ENCODE measurements at places on chromosomes 11 and 22.

- no peak for DNase-seq
Measured at GRCh38 chr11:64891215-64891848, 12.9 kb upstream of the EHD1 start.

DNA sequence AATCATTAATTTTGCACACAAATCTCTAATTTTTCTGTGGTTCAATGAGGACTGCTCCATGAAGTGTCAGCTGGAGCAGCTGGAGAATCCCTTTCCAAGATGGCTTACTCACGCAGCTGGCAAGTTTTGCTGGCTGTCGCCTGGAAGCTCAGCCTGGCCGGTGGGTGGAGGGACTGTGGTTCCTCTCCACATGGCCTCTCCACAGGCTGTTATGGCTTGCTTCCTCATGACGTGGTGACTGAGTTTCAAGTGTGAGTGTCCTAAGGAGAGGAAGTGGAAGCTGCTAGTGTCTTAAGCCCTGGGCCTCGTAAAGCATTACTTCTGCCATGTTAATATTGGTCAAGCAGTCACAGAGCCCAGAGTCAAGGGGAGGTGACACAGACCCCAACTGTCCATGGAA, 14.0 kb upstream of the NRIP3 start:
- no peak for DNase-seq

DNA sequence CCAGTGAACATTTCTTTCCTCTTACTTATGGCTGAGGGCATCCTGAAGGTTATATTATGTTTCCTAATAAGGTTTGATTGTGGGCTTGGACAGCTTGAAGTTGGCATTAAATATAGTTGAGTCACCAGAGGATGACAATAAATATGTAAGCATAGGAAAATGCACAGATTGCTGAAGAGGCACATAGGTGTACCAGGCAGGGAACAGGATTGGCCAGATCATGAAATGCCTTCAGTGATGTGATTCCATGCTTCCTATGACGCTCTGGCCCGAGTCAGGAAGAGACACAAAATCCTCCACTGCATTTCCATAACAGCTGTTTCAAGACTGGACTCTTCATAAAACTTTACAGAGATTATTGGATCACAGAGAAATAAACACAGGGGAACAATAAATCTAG, 41.4 kb upstream of the SYN3 start:
- DNase-seq: no peak

- no peak for DNase-seq
Measured at GRCh38 chr22:22605074-22605404, 39.4 kb upstream of the GGTLC2 start.

DNA sequence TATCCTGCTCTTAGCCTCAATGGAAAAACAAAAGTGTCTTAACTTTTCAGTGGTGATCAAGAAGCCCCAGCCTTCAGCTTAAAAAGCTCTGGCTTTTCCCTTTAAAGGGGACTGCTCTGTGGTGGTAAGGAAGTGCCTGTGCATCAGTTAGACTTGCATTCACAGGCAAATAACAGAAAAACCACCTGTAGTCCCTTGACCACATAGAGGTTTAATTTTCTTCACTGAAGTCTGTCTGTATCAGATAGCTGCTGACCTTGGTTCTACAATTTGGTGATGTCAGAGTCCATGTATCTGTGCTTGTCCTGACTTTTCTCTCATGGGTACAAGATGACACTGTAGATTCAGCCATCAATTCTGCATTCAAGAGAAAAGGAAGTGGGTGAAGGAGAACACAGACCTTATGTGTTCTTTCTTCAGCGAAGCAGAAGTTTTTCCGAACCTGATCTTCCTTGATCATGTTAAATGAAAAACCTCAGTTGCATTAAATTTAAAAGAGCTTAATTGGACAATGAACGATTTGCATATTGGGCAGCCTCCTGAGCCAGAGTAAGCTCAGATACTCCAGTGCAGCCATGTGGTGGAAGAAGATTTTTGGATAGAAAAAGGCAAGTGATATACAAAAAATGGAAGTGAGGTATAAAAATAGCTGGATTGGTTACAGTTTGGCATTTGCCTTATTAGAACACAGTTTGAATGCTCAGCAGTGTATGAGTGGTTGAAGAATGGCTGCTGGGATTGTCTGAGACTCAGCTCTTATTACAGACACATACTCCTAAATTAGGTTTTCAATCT, 43.2 kb upstream of the RDX start:
- DNase-seq: no peak

DNA sequence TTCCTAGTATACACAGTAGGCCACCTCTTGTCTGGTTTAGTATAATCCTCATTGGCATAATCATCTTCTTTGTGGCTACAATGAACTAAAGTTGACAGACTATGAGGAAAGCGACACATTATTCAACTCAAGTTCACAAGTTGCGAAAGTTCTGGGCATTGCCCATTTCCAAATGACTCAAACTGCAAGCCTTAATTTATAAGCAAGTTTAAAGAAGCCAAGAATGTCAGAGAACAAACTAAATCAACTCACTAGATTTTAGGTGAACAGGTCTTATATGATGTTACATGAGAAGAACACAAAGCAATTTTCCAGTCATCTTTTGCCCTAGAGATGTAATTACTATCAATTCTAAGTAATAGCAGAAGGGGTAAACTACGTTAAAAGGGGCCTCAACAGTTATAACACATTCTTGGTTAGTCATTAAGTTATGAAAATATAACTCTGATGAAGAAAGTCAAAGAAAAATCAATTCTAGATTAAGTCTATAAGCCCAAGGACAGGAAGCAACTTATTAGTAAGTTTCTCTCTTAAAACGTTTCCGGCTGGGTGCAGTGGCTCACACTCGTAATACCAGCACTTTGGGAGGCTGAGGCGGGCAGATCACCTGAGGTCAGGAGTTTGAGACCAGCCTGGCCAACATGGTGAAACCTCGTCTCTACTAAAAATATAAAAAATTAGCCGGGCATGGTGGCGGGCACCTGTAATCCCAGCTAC, 21.5 kb downstream of the PICALM start:
- no peak for DNase-seq

GRCh38 chr11:114145166-114145775, 85.8 kb downstream of the ZBTB16 start:
- DNase-seq: no peak

- DNase-seq: peak; percentile 74
Measured at GRCh38 chr11:78809931-78810541, 235.4 kb upstream of the NARS2 start.

GRCh38 chr11:69330330-69330729, 36.4 kb downstream of the MYEOV start:
- DNase-seq: no peak

DNA sequence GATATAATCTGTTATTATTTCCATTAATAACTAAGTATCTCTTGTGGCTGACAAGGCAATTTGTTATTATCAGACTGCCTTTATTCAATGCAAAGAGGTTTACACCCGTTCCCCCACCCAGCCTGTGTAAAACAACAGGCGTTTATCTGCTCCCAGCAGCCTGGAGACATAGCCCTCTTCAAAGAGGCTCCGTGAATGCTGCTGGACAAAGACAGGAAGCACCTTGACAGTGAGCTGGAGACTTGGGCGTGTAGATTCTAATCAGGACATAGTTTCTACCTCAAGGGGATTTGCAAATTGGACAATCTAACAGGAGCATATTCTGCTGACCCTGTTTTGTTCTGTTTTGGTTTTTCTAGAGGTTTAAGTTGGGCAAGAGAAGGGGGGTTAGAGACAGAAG, 733.0 kb upstream of the KIRREL3 start:
- peak; percentile 5 for DNase-seq

DNA sequence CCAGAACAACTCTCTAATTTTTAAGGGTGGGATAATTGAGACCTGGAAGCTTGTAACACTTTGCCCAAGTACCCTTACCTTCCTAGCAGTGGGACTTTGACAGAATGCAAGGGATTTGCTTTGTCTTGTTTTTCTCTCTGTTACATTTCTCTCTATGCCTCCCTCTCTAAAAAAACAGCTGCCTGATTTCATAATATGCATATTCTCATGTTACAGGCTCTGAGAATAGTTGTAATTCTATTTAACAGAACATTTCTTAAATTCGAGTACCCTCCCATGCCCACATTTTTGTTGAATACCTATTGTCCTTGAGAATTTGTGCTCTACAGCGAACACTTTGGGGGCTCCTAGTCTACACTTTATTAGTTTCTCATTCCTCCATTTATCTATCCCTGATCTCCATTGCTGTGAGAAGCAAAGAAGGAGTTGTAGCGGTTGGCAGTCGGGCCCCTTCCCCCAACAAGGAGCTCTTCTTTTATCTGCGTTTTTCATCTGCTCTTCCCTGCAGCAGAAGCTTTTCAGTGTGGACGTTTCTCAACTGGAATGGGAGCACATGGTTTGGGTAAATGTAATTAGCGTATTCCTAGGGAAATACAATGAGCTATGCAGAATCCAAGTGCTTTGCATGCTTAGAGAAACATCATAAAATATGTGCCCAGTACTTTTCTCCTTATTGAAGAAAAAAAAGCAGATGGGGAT, 117.7 kb upstream of the CCDC90B start:
- DNase-seq: no peak

GRCh38 chr11:56331861-56332491, 13.9 kb upstream of the OR8K1 start:
- no peak for DNase-seq

GRCh38 chr11:69052343-69053168, 3.8 kb downstream of the TPCN2 start:
- no peak for DNase-seq

DNA sequence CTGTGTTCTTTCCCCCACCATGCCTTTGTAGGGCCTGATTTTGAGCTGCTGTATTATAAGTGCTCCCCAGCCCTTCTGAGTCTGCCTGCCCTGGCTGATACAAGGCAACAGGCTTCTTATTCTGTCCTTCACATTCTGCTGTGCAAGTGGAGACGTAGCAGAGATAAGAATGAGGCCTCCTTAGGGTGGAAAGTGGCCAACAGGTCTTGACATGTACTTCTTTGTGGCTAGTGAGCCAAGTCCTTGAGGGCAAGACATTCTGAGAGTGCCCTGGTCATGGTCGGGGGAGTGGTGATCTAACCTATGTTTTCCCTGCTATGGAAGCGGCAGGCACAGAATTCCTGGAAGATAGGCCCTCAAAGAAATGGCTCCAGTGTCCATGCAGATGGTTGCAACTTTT, 235.7 kb upstream of the CADM1 start:
- DNase-seq: no peak

DNA sequence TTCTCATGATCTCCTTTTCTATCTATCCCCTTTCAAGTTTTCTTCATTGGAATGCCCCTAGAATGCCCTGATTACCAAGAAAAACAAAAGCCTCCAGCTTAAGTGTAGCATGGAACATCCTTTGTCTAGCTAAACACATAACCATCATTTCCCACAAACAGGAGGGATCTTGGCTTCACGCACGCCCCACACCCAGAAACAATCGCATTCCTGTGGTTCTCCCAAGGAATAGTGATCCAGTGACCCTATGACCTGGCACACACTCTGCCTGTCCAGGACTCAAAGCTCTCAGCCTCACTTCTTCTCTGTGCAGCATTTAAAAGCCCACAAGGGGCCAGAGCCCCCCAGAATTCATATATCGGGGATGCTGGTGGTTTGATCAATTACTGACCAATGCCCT, 9.3 kb upstream of the POU2AF1 start:
- no peak for DNase-seq

- DNase-seq: no peak
Measured at GRCh38 chr11:63931045-63931444, 7.8 kb upstream of the NAA40 start.

- DNase-seq: no peak
Measured at GRCh38 chr22:28283068-28283654, 364.1 kb upstream of the PITPNB start.

- no peak for DNase-seq
Measured at GRCh38 chr22:50213263-50213662, 12.5 kb downstream of the SELENOO start.

DNA sequence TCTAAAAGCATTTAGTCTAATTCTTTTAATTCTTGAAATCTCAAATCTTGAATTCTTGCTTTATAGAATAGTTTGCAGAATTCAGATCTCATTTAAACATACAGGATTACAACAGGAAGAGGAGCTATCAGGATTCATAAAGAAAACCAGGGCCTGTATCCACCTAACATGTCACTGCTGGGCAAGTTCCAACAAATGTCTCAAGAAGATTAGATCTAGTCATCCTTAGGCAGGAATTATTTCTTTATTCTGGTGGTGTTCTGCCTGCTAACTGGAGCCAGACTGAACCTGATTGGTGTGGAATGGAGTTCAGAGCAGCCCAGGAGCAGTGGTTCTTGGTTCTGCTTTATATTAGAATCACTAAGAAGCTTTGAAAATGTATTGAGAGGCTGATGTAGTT, 500.7 kb downstream of the LRRC4C start:
- DNase-seq: no peak

- no peak for DNase-seq
Measured at GRCh38 chr11:61892085-61892370, 683 bp upstream of the FADS3 start.

DNA sequence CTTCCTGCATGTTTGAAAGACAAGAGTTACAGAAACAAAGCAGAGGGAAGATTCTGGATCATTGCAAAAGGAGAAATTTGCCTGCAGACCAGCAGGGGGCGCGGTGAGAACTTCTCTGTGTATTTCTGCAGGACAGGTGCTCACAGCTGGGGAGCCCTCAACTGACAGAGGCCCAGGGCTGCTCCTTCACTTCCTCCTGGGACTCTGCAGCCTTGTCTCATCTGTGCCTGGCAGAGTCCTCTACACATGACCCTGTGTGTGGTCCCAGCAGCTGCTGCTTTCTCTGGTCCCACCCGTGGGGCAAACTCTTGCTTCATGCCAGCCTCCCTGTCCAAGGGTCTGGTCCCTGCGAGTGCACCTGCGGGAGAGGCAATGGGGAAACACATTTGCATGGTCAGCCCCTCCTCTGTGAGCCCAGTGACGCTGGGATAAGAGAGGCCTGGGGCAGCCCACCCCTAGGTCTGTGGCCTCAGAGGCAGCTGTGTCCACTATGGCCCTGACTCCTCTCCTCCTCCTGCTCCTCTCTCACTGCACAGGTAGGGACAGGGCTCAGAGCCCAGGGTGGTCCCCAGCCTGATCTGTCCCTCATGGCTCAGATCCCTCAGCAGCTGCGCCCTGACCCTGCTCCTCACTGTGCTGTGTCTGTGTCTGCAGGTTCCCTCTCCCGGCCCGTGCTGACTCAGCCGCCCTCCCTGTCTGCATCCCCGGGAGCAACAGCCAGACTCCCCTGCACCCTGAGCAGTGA, 43.2 kb upstream of the VPREB1 start:
- DNase-seq: no peak

- no peak for DNase-seq
Measured at GRCh38 chr22:32794449-32795213, 6.9 kb upstream of the TIMP3 start.
